Diencephalon (tissue), 1 donor: ENCODE measurements at places on chromosomes 11 and 22. TPM values are rescaled to one million over a fixed set of nuclear protein-coding genes. Genes with fewer than 3 reads are reported as not detected.

The RFPL2 gene
- 2.5 TPM for total RNA-seq

The CACNA1I gene
- total RNA-seq: 7.2 TPM

The NUMA1 gene
- total RNA-seq: 144 TPM

The EFCAB6 gene
- 12.0 TPM for total RNA-seq

The DGCR6 gene
- total RNA-seq: 18.0 TPM

The FOLR2 gene
- 10.8 TPM for total RNA-seq

The KDM4D gene
- total RNA-seq: 2.5 TPM

The TRIM66 gene
- total RNA-seq: 7.8 TPM
